Umbilical cord (tissue), 2 donors: ENCODE measurements at places on chromosomes 6 and 20.

- peak; percentile 66 for DNase-seq
Measured at GRCh38 chr6:72619883-72620696, 1.8 kb upstream of the KCNQ5 start.

GRCh38 chr6:17998442-17998841 lies 11.0 kb upstream of the KIF13A start:
- DNase-seq, result no peak

DNA sequence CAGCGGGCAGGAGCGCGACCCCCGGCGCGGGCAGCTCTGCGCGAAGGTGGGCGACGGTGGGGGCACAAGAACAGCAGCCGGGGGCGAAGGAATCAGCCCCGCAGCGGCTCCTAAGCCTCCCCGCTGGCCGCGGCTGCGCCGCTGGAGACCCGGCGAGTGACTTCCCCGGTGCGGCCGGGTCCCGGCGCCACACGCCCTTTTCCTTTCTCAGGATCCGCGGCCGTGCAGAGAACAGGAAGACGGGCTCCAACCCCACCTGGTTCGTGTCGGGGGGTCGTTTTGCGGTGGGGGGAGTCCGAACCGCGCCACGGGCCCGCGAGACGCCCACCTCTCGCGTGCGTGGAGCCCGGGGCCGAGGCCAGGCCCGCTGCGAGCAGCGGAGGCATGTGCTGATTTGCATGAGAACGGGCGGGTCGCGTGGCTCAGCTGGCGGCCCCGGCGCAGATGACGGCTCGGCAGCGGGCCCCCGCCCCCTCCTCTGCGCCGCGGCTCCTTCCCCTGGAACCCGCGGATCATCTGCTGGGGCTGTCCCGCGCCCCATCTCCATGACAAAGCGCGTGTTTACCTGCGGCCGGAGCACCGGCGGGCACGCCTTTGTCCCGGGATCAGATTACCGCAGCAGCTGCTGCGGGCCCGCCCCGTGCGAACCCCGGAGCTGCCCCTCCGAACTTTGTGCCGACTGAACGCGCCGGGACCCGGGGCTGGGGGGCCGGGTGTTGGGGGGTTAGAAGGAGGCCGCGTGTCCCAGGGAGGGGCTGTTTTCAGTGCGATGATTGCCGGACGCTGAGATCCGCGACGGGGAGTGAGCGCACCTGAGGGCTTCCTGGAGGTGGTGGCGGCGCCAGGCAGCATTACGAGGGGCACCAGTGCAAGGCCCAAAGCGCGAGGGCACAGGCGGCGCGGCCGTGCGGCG lies 4.9 kb upstream of the DLL1 start:
- DNase-seq, result no peak

GRCh38 chr20:21272679-21273078 lies 30.5 kb upstream of the XRN2 start:
- no peak for DNase-seq

DNA sequence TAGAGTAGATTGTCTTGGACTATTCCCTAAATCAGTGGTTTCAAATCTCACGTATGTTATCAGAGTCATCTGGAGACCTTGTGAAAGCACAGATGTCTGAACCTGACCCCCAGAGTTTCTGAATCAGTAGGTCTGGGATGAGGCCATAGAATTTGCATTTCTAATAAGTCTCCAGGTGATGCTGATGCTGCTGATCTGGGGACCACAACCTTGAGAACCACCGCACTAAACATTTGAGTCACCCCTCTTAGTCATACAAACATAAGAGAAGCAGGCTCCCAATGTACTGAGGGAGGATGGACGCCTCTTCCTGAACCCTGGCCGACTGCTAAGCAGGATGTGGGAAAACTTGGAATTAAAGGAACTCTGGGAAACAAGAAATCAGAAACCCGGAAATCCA lies 187.8 kb upstream of the PRDM1 start:
- no peak for DNase-seq

DNA sequence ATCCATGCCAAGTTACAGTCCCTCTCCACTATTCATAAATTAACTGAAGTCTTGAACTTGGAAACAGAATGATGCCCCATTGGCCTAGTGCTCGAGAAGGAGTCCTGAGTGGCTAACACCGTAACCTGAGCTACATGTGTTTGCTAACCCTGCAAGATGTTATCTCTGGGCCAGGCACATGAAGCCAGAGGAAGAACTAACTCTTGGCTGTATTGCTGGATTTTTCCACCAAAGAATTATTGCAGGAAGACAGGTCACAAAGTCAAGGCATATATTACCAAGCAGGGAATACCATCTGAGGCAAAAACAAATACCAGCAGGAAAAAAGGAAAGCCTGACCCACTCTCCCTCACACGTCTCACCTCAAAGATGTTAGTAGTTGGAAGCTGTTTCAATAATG lies 148.9 kb upstream of the PHACTR1 start:
- DNase-seq, result no peak

DNA sequence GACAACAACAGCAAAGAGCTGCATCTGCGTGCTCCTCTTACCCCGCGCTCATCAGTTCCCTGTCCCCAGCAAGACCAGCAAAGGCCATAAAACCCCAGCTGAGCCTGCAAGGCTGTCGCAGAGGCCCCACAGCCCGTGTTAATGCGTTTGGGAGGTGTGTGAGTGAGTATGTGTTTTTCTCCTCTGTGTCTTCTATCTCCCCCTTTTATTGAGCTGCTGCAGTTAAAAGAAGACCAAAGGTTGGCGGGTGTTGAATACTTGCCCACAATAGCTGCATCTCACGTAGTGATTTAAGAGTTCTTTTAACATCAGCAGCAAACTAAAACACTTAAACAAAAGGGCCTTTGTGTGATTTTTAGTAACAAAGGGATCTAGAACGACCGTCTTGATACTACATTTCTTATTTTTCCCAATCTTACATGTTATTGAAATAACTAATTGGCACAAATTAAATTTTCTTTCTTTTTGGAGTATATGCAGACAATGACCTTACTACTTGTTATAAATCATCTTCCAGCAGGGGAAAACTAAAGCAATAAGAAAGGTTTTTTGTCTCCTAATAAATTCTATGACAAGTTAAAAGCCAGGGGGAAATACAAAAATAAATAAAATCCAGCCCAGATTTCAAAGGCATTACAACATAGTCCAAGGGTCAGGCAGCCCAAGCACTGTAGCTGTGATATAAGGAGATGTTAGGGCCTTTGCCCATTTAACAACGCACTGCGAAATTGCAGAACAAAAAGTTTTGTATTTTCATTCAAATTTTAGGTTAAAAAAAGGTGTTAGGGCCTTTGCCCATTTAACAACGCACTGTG lies 27.2 kb upstream of the CNKSR3 start:
- DNase-seq, result peak; percentile 26

GRCh38 chr6:153083869-153084268 lies 47.2 kb downstream of the RGS17 start:
- DNase-seq, result no peak

- DNase-seq, result no peak
Measured at GRCh38 chr20:53028337-53029007, 56.3 kb downstream of the TSHZ2 start.
